ENCODE measurements at places on chromosomes 16 and 17.
A peak's percentile ranks its signal among the peaks of the same experiment; 100 is the strongest.

GRCh38 chr16:30112197-30113030 is 923 bp downstream of the GDPD3 start:
- DNase-seq: peak; percentile 5

GRCh38 chr16:6674071-6674470 is 658.6 kb upstream of the RBFOX1 start:
- no peak for DNase-seq

DNA sequence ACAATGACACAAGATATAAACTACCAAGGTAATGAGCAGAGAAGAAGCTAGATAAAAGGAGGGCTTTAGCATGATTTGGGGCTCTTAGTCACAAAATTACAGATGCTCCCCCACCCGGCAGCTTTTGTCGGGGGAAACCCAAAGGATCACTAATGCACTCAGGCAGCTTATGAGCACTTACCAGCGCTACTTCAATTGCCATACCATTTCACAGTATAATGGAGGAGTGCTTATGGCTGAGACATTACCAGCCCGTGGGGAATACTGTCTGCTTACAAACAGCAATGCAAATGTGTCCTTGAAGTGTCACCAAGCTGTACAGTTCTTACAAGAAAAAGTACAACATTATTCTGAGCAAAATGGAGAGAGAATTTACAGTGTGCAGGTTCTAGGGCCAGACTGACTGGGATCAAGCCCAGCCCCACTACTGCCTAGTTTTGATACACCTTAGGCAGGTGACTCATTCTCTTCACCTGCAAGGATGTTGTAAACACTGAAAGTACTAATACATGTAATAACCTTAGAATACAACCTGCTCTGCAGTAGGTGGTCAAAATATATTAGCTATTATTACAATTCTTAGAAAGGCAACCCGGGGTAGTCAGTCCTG is 16.3 kb downstream of the ANKFY1 start:
- DNase-seq: no peak

DNA sequence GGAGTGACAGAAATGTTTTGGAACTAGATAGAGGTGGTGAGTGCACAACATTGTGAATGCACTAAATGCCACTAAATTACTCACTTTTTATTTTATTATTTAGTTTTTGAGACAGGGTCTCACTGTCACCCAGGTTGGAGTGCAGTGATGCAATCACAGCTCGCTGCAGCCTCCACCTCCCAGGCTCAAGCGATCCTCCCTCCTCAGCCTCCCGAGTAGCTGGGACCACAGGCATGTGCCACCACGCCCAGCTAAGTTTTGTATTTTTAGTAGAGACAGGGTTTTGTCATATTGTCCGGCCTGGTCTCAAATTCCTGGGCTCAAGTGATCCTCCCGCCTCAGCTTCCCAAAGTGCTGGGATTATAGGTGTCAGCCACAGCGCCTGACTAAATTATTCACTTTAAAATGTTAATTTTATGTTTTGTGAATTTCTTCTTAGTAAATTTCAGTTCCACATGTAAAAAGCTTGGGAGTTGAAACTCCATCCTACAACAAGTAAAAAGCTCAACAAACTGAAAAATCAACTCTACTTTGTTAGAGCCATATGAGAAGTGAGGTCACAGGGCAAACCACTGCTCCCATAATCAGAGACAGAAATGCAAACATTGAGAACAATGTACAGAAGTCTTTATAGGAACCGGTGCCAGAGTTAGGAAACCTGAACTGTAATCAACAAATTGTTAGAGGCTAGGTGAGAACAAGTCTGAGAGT is 13.8 kb upstream of the SLC5A10 start:
- DNase-seq: no peak

- DNase-seq: no peak
These were observed 25.8 kb downstream of the CUEDC1 start for GRCh38 chr17:57929386-57929785.

DNA sequence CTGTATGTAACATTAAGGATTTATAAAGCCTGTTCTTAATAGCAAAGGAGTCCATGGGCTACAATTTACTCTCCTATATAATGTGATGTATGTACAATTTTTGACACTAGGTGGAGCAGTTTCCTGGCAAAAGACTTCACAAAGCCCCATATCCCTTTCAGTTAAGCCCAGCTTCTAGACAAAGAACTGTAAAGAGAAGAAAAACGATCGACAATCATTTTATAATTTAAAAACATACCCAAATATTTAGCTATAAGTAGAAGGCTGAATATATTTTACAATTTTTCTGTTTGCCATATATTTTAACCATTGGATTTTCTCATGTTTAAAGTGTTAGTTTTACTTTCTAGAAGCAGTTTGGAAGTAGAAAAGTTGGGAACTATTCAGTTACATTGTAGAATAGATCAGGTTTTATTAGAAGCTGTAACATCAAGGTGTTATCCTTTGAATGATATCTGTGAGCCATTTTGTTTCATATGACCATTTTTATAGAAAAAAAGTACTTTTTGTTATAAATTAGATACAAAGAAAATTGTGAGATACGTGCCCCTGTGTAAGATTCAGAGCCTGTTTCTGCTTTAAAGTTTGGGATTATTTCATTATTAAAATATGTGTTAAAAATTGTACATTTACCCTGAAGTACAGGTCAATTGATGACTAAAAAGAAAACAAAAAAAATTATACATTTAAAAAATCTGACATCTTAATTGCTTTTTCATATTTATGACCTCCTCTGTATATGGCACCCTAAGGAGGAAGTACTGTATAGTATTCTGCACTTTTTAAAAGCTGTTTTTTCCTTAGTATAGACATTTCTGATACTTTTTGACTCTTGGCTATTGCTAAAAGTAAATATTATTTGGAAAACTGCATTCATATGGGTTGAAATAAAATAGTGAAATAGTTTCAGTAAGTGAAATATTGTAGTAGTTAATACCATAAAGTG is 46.3 kb downstream of the VMP1 start:
- DNase-seq: no peak

DNA sequence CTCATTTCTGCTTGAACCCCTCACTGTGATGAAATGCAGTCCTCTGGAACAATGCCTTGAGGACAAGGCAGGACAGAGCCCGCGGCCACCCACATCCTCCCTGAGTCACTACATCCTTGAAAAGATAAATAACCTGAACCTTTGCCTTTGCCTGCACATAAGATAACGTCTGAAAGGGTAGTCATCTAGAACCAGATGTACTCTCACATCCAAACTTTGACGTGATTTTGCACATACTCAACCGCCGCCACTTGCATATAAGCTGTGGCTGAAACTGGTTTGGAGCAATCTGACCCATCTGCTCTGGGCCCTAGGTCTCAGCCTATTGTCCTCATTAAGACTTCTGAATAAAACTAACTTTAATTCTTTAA is 252.1 kb downstream of the PHKB start:
- DNase-seq: no peak

GRCh38 chr17:19362277-19363113 is at the start of gene B9D1:
B9D1 (minus strand) TSS chr17:19362723; CDS start chr17:19362569, 154 bp downstream.
- peak; percentile 99 for DNase-seq

DNA sequence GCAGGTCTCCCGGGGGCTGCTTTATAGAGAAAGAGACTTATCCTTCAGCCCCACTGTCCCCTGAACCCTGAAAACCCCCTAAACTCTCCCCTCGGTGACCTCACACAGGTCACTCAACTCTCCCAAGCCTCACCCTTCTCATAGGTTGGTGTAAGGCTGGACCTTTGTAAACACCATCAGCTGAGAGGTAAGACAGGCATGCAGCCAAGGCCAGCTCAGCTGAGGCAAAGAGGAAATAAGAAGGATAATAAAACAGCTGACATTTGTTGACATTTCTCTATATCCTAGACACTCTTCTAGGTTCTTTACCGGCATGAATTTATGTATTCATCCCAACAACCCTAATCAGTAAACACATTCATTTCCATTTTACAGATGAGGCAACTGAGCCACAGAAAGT is 134.3 kb downstream of the CCT6B start:
- no peak for DNase-seq

GRCh38 chr16:5510819-5511370 is 413.3 kb upstream of the EEF2KMT start:
- no peak for DNase-seq

- DNase-seq: no peak
These were observed 16.9 kb downstream of the PLCG2 start for GRCh38 chr16:81796035-81796434.

DNA sequence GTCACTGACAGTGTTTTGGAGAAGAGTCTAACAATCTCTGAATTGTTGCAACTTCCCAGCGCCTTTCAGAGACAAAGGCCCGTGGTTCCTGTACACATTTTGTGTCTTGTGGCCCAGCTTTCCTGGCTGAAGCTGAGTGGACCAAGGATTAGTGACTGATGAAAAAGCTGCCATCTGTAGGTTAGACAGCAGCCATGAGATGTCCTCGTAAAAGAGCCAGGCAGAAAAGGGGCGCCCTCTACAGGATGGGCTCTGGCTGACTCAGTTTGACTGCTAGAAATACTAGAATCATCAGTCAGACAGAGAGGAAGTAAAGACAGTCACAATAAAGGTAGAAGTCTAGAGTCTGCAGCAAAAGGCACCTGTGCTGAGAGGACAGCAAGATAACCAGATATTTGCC is 26.5 kb upstream of the NF1 start:
- DNase-seq: peak; percentile 14

DNA sequence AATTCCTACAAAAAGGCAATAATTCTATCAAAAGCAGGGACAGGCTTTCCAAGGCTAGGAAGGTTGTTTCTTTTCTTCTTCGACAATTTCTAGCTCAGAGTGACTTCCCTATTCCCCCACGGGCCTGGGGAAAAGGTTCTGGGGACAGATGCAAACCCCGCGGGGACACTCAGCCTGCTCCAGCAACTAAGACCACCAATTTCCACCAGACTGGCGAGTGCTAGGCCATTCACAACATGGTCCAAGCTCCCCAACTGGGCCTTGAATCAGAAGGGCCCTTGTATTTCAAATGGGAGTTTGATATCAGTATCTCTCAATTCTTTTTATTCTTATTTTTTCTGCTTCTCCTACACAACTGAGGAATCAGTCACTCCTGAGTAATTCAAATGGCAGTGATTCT is 86.7 kb downstream of the USP31 start:
- DNase-seq: no peak

- DNase-seq: no peak
These were observed 895 bp downstream of the ANKRD40CL start for GRCh38 chr17:50766222-50767023.

GRCh38 chr17:40327735-40328385 is 18.9 kb downstream of the RARA start:
- DNase-seq: no peak

- no peak for DNase-seq
These were observed 528 bp downstream of the HAGHL start for GRCh38 chr16:727291-727977.

- no peak for DNase-seq
These were observed 29.0 kb downstream of the TRPV2 start for GRCh38 chr17:16444258-16444886.

- no peak for DNase-seq
These were observed 69.8 kb downstream of the MRTFB start for GRCh38 chr16:14140923-14141322.

DNA sequence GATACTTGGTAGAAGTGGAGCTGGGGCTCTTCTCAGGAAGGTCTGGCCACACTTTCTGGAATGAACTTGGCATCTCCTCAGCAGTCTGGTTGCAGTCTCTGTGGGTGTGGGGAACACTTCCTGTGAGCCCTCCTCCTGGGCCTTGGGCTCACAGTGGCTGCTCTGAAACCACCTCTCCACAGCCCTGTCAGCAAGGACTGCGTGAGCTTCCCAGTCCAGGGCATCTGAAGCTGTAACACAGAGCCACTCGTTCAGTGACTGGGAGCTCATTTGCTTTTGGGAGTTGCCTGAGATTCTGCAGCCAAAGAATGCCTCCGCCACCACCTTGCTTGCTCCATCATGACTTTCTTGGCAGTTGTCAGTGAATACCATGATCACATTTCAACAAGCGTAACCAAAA is 60.0 kb downstream of the CLEC16A start:
- DNase-seq: no peak

- no peak for DNase-seq
These were observed 961 bp downstream of the FGF11 start for GRCh38 chr17:7440113-7440833.

- DNase-seq: no peak
These were observed 60.7 kb downstream of the WSB1 start for GRCh38 chr17:27354491-27355081.

DNA sequence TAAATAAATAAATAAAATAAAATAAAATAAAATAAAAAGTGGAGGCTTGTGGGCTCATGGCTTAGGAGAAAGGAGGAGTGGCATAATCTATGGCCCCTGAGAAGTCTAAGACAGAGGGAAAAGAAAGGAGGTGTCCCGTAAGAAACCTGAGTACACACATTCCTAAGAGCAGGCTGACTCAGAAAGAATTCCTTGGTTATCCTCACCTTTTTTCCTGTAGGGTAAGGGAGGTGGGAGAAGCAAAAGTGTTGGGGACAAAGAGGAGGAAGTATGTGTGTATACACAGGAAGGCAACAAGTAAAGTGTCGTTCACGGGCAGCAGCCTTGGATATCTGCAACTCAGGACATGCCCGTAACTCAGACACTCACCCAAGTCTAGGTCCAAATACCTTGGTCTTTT is 29.3 kb downstream of the MARF1 start:
- no peak for DNase-seq

DNA sequence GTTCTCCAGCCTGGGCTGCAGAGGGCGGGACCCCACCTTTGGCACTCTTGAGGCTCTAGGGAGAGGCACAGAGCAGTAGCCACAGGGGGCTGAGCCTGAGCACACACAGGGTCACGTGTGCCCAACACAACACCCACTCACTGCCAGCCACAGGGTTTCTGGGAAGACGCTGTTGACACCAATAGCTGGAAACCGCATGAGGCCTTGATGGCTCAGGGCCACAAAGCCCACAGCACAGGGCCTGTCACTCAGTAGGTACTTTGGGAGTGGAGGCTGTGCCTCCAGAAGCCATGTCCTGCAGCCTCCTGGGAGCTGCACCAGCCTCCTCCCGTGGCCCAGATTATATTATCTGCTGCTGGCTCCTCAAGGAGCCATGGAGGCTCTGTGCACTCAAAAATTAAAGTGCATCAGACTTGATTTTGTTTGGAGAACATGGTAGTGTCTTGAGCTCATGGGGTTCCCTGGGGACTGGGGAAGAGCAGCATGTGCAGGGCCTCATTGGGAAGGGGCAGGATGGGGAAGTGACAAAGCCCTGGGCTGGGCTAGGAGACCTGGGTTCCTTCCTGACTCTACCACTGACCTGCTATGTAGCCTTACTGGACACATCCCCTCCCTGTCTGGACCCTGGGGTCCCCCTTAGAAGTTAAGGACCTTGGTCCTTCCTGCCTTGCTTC is 12.5 kb upstream of the SREBF1 start:
- DNase-seq: peak; percentile 44

Measured in C1 segment of cervical spinal cord (tissue), 14 donors.